Esophagus muscularis mucosa (tissue), 4 donors: ENCODE measurements at places on chromosomes 1 and 21. TPM values are rescaled to one million over a fixed set of nuclear protein-coding genes. Genes with fewer than 3 reads are reported as not detected.

Gene PRDM16
- total RNA-seq, result 1.7 TPM

GRCh38 chr1:234768569-234769283, 158.7 kb upstream of the IRF2BP2 start:
- DNase-seq, result no peak

DNA sequence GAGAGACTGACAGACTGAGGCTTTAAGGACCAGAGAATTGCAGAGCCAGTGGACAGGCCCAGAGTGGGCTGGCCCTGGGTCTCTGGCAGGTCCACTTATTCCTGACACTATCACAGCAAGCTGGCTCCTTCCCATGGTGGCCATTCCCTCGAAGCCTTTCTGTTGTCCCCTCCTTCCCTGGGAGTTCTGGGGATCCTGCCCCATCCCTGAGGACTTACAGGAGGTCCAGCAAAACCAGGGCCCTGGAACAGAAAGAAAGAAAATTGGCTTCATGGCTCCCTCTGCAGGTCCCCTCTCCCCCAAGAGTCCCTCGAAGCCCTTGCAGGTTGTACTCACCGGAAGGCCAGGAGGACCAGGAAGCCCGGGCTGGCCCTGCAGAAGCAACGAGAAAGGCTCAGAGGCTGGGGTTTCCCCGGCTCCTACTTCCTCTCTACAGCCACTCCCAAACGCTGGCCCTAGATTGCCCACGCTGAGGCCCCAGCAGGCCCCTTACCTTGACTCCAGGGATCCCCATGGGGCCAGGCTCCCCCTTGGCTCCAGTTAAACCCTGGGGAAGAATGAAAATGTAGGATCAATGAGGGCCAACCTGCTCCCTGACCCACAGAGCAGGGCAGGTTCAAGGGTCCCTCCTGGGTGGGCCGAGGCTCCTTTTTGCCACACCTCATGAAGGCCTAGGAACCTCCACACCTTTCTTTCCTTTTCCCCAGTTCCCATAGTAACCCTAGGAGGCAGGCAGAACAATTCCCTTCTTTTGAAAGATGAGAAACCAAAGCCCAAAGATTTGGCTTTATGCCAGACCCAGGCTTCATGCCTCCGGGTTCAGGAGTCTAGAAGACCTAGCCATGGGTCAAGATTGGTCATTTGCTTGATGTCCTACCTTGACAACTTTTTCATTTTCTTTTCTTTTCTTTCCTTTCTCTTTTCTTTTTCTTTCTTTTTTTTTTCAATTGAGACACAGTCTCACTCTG, 4.6 kb downstream of the COL9A2 start:
- DNase-seq, result no peak

DNA sequence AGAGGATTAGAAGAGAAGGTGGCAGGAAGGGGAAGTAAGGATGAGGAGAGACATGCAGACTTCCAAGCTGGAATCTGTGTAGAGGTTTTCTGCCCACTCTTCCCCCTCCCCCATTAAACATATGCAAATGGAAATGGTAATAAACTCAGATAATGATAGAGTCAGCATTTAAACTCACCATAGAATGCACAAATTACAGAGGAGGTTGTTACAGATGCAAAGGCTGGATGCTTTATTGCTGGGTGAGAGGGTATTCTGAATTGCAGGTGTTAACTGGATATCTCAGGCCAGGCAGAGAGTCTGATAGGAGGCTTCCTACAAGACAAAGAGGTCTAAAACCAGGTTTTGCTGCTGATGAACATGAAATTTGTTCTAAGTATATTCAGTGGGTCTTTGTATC, 372.5 kb downstream of the SEC16B start:
- DNase-seq, result no peak

Gene LMX1A
- 0.98 TPM for total RNA-seq

DNA sequence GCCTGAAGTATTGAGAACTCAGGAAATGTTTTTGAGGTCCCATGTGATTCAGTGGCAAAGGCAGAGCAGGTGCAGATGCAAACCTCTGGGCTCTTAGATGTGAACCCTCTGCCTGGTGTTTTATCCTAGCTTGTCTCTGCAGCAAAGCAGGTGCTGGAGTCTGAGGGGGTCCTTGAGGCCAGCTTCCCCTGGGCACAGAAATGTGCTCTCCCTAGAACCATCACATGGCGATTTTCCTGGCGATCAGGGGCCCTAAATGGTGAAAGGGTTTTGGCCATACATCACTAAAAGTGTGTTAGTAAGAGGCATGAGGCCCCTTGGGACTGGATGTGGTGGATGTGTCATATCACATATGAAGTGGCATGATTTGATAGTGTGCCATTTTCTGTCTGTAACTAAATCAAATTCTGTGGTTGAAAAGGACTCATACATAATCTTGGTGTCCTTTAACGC, 144.8 kb downstream of the ST6GALNAC3 start:
- DNase-seq, result no peak

GRCh38 chr1:172917972-172918371, 132.8 kb downstream of the TNFSF18 start:
- DNase-seq, result no peak

DNA sequence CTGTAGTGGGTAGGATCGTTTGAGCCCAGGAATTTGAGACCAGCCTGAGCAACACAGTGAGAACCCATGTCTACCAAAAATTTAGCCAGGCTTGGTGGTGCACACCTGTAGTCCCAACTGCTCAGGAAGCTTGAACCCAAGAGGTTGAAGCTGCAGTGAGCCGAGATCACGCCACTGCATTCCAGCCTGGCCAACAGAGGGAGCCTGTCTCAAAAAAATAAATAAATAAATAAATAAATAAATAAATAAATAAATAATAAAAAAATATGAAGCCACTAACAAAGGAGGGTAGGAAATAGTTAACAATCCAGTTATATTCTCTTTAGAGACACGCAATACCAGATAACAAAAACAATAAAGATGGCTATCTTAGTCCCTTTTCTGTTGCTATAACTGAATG, 11.9 kb upstream of the CBR3 start:
- no peak for DNase-seq

DNA sequence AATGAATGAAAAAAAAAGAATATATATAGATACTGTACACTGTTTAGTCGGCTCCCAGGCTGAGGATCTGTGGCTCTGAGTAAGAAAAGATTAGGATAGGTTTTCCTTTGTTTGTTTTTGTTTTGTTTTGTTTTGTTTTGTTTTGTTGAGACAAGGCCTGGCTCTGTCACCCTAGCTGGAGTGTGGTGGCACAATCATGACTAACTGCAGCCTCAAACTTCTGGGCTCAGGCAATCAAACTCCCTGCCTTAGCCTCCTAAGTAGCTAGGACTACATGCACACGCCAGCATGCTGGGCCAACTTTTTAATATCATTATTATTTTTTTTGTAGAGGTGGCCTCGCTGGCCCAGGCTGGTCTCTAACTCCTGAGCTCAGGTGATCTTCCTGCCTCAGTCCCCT, 87.9 kb upstream of the PTBP2 start:
- no peak for DNase-seq

DNA sequence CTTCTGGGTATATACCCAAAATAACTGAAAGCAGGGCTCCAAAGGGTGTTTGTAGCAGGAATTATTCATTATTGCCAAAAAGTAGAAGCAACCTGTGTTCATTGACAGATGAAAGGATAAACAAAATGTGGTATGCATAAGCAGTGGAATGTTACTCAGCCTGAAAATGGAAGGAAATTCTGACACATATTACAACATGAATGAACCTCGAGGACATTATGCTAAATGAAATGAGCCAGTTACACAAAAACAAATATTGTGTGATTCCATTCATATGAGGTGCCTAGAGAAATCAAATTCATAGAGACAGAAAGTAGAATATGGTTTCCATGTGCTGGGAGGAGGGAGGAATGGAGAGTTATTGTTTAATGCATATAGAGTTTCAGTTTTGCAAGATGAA, 86.3 kb upstream of the ARTN start:
- DNase-seq, result no peak

- no peak for DNase-seq
Measured at GRCh38 chr1:92317836-92318493, 19.1 kb downstream of the RPAP2 start.

DNA sequence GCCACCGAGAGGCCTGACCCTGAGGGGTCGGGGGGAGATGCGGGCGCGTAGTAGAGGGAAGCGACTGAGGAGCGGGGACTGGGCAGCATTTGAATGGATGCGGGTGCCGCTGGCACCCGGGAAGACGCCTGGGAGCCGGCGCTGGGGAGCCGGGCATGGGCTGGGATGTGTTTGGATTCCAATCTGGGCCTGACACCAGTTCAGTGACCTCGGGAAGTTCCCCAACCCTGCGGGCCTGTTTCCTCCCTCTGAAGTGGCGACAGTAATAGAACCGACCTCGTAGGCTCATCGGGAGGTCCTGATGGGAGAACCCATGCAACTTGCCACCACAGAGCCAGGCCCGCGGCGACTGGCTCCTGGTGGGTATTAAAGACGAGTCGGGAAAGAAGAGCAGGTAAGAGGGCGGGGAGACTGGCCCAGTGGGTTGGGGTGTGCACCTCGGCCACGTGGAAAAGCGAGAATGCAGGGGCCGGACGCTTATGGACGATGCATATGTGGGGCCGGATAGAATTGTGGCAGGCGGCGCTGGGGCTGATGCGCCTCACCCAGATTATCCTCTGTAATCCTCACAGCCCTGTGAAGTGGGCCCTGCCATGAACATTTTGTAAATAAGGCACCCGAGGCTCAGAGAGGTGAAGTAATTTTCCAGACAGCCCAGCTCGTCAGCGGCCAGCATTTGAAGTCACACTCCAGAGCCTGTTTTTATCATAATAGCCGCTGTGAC, 105.8 kb downstream of the SLC16A1 start:
- DNase-seq, result no peak
